ENCODE measurements at places on chromosomes 16 and 17.

DNA sequence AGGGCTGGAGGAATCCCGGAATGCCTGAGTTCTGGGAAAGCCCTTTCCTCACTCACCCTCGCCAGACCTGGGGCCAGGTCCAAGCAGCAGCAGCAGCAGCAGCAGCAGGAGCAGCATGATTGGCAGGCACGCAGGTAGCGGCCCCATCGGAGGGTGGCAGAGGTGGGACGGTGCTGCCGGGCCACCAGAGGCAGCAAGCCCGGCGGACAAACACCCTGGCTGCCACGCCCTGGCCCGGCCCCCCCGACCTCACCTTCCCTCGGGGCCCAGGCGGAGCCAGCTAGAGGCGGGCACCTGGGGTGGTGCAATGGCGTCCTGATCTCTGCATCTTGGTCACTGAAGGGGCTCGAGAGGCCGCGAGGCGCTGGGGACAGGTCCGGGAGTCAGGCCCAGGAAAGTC lies 122.4 kb downstream of the LAT start:
- no peak for DNase-seq

DNA sequence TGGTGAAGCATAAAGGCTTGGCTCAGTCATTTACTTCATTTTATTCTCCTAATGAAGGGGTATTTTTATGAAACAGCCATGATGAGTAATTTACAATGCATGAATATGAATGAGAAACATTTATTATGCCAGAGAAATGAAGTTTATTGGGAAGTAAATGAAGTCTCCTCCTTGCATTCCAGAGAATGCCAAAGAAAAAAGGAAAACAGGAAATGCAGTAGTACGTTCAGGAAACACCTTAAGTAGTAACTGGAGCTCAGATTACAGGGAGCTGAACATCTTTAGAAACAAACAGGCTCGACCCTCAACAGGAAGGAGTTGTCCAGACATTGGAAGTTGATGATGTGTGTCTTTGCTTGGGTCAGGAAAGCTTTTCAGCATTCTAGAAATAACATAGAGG lies 4.6 kb downstream of the KRT34 start:
- no peak for DNase-seq

- DNase-seq: no peak
These were observed 21.2 kb downstream of the EARS2 start for GRCh38 chr16:23535901-23536300.

GRCh38 chr16:66872943-66873684 lies 7.2 kb upstream of the PDP2 start:
- DNase-seq: peak; percentile 94

DNA sequence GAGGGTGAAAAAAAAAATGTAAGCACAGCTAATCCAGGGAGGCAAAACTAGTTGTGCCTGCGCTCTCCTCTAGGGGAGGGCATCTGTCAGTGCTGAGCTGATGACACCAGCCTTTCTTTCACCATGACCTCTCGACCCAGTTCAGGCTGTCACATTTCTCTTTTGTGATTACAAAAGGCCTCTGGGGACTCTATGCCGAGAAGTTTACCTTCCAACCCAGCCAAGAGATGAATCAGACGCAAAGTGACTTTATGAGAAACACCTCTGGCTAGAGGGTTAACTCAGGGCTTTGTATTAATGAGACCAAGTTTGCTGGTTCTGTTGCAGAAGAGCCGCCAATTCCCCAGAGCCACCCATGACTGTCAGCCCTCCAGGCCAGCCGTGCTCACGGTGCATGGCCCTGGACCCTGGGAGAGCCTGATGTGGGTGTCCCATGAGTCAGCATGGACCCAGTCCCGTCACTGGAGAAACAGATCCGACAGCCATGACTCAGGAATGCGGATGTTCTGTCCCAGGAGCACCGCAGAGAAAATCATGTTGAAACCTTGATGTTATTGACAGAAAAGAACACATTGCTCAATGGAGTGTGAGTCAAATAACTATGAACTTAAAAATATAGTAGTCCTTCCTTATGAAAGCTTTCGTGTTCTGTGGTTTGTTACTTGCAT lies 437.2 kb downstream of the HS3ST3B1 start:
- DNase-seq: no peak

GRCh38 chr17:77214743-77215142 lies 74.0 kb downstream of the SEC14L1 start:
- no peak for DNase-seq

- DNase-seq: no peak
These were observed 3.7 kb downstream of the KPNB1 start for GRCh38 chr17:47653442-47653841.

DNA sequence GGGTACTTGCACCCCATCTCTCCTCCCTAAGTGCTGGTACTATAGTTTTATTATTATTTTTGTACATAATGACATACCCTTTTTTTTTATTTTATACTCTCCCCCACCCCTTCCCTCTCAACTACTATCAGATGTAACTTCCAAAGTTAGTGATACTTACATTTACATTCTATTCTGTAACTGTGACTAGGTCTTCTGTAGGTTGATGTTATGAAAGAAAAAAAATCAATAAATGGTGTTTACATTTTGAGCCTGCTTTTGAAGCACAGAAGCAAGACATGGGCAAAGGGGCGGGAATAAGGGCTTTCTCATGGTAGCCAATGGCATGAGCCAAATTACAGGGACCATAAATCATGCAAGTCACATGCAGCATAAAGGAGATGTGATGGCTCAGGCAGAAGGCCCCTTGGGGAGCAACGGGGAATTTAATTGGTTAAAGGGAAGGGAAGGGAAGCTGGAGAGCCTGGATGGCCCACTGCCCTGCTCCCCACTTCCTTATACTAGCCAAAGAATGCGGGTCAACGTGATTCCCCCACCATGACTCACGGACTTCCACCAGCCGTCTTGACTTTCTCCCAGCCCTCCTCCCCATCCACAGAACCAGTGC lies 2.4 kb upstream of the ACSF2 start:
- no peak for DNase-seq

GRCh38 chr16:56669840-56670619 lies 416 bp downstream of the MT1H start:
- no peak for DNase-seq

DNA sequence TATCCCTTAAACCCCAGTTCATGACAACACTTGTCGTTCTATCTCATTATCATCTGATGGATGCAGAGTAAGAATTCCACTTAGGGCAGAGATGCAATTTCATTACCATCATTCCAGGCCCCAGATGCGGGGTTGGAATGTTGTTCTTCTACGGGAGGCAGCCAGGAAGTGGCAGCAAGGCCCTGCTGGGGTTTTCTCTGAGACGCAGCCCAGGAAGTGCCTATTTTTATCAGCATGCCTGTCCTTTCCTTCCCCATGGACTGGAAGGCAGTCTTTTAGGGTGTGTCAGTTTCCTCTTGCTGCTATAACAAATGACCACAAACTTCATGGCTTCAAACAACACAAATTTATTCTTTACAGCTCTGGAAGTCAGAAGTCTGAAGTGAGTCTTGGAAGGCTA lies 246.6 kb upstream of the DYNLRB2 start:
- no peak for DNase-seq

DNA sequence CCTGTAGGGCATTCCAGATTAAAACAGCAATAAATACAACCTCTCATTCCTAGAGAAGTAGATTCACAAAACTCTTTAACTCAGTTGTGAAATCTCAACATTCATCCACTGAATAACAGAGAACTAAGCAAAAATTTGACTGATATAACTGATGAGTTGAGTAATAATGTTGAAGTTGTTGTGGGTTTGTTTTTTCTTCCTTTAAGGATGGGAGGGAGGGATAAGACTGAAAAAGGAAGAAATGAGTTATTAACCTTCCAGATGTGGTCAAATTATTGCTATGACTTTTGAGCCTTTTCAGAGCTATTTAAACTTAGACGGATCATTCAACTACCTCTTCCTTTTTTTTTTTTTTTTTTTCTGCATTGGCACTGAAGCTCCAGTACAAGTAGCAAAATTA lies 38.6 kb downstream of the SKAP1 start:
- no peak for DNase-seq

DNA sequence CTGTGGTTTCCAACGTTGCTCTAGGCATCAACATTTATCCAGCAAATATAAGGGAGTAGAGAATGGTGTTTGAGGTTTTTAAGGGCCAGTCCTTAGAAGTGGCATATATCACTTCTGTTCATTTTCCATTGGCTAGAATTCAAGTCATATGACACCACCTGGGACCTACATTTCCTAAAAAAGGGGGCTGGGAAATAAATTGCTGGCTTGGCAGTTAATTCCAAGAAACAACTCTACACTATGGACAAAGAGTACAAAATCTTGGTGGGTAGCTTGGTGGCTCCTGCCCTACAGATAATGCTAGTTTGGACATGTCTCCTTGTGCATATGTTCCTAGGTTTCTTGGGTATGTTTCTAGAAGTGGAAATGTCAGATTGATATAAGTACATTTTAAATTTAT lies 7.6 kb downstream of the PPM1E start:
- no peak for DNase-seq

GRCh38 chr17:66313325-66313724 lies 10.9 kb downstream of the PRKCA start:
- no peak for DNase-seq

- no peak for DNase-seq
These were observed 30.0 kb downstream of the SLC13A5 start for GRCh38 chr17:6683081-6683684.

DNA sequence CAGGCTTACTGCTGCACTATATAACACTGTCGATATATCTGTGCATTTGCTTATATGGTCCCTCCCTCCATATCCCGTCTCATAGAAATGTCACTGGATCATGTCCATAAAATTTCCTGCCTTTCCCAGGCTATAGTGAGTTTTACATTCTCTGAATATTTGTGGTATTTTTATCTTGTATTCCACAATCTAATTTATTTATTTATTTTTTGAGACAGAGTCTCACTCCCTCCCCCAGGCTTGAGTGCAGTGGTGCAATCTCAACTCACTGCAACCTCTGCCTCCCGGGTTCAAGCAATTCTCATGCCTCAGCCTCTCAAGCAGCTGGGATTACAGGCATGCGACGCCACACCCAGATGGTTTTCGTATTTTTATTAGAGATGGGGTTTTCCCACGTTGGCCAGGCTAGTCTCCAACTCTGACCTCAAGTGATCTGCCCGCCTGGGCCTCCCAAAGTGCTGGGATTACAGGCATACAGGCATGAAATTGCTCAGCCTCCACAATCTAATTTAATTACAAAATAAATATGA lies 12.9 kb downstream of the TRIM37 start:
- DNase-seq: no peak

GRCh38 chr16:88357317-88358022 lies 25.3 kb upstream of the ZNF469 start:
- DNase-seq: no peak

DNA sequence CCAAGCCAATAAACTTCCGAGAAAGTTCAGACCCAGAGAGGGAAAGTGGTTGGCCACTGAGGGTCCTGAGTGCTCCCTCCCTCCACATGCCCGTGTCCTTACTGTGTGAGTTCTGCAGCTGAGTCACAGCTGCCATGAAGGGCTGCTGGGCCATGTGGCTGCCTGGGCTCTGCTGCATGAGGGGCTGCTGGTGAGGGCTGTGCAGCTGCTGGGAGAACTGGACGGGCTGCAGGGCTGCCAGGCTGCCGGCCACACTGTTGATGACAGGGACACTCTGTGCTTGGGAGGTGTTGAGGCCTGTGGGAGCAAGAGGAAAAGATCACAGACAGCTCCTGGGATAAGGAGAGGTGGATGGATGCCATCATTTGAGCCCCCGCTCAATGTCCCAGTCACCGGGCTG lies 44.0 kb downstream of the HNF1B start:
- no peak for DNase-seq

GRCh38 chr16:82396509-82396908 lies 226.5 kb upstream of the MPHOSPH6 start:
- DNase-seq: no peak

DNA sequence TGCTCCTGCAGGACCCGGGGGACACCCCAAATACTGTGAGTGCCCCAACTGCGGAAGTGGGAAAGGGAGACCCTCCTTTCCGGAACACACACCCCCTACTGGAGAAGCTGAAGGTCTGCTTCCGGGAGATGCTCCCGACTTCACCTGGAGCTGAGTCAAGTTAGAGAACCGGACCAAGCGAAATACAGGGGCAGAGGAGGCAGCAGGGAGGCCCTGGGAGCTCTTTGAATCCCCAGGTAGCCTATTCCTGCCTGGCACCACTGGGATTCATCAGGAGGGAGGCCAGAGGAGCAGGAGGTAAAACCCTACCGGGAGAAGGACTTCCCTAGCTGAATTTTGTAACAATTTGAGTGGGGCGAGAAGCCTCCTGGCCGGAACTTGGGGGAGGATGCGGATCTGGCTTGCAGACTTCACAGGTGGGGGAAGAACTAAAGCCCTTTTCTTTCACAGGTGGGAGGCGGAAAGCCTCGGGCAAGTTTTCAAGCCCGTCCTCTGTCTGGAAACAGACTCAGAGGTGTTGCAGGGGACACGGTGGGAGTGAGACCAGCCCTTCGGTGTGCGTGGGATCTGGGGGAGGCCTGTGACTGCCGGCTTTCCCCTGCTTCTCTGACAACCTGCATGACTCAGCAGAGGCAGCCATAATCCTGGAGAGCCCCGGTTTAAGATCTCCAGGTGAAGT lies 22.4 kb upstream of the TEKT1 start:
- DNase-seq: no peak

- DNase-seq: no peak
These were observed 236.6 kb downstream of the GSG1L start for GRCh38 chr16:27826893-27827289.

GRCh38 chr17:76527430-76528111 lies 9.9 kb downstream of the CYGB start:
- DNase-seq: no peak

- no peak for DNase-seq
These were observed 61.4 kb upstream of the PIRT start for GRCh38 chr17:10899281-10899680.

DNA sequence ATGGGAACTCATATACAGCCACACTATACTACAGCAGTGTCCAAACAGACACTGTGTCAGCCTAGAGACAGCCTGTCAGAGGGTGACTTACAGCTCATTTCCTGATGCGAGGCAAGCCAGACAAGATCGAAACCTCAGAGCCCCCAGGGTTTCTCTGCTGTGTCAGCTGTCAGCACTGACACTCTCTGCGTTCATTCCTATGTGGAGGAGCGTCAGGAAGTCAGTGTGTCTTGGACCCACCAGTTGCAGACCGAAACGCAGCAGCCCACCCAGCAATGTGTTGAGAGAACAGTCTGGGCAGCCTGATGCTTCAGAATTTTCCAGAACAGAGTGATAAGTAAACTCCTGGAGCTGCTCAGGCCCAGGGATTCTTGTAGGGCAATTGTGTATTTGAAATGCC lies 20.6 kb upstream of the MAPT start:
- no peak for DNase-seq
